ENCODE measurements at places on chromosomes 1 and 21.

DNA sequence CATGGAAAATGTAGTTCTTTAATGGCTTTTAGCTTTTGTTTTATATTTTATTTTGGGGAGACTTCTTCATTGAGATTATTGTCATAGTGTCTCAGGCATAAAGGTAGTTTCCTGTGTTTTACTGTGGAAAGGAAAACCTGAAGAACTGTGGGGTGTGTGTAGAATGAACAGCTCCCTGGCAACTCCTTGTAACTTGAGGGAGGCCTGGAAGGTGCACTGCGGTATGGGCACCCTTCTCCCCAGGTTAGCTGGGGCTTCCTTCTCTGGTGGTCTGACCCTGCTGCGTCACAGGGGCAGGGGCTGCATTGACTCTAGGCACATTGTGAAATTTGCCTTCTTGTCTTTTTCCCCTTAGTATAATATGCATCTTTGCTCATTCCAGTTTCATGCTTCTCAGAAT is 1.7 kb downstream of the ATP1B1 start:
- DNase-seq, result no peak

DNA sequence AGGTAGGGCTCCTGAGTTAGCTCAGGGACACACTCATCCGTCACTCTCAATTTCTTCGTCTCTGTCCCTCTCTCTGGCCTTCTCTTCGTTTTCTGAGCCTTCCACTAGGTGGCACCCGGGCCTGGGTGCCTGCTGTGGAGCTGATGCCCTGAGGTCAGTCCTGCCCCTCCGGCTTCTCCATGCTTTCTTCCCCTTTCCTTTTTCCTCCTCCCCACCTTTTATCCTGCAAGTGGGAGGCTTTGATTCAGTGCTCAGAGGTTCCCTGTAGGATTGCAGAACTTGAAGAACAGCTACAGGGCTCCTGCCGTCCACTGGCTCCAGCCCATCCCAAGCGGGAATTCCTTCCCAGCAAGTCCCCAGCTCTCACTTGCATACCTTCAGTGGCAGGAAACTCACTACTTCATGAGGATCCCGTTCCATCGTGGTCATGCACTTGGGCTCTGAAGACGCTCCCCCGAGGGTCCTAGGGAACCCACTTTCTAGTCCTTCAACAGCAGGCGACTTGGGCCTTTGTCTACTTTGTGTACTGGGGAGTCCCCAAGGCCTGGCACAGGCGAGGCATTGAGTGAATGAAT is 45.6 kb downstream of the SRRM1 start:
- peak; percentile 57 for DNase-seq

DNA sequence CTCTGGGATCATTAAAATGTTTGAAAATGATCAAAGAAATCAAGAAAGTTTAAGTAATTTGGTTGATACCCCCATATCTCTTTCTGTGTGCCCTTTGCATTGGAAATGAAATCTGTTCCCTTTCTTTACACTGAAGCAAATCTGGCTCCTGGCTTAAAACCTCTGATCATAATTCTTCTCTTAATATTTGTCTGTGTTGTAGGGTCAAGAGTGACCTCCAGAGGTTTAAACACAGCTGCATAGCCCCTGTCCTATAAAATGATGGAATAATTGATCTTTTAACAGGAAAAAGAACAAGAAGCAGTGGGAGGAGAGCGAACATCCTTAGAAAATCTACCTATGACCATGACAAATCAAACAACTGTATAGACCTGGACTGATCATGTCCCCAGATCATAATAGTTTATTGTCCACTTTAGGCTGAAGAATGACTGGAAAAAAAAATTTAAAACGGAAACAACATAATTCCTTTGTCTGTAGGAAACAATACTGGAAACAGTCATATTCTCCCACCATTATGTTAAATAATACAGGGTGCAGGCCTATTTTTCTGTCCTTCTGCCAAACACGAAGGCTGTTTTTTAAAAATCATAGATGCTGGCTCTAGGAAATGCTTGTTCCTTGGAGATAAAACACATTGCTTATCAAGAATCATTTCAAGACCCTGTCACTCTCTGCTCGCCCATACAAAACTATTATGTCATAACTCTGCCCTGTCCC is 184.3 kb downstream of the NEGR1 start:
- DNase-seq, result no peak

DNA sequence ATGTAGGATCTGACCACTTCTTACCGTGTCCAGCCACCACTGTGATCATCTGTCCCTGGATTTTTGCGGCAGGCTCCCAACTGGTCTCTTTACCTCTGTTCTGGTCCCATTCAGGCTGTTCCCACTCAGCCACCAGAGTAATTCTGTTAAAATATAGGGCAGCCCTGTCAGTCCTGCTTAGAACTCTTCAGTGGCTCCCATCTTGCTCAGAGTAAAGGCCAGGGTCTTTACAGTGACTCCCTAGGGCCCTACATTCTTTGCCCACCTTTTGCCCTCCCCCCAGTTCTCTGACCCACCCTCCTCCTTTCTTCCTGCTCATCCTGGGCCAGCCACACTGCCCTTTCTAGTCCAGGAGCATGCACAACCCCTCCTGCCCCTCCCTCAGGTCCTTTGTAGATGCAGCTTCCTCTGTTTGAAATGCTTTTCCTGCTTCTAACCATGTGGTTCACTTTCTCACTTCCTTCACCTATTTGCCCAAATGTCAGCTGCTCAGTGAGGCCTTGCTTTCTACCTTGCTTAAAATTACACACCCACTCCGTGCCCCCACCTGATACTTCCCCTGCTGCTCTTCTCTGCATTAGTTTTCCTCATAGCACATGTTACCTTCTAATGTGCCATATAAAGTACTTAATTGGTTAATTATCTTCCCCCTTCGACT is 7.8 kb downstream of the UBIAD1 start:
- no peak for DNase-seq

- DNase-seq, result no peak
These were observed 11.2 kb upstream of the VWA5B1 start for GRCh38 chr1:20279509-20279908.

GRCh38 chr1:11790101-11790879 is 15.5 kb downstream of the MTHFR start:
- no peak for DNase-seq

DNA sequence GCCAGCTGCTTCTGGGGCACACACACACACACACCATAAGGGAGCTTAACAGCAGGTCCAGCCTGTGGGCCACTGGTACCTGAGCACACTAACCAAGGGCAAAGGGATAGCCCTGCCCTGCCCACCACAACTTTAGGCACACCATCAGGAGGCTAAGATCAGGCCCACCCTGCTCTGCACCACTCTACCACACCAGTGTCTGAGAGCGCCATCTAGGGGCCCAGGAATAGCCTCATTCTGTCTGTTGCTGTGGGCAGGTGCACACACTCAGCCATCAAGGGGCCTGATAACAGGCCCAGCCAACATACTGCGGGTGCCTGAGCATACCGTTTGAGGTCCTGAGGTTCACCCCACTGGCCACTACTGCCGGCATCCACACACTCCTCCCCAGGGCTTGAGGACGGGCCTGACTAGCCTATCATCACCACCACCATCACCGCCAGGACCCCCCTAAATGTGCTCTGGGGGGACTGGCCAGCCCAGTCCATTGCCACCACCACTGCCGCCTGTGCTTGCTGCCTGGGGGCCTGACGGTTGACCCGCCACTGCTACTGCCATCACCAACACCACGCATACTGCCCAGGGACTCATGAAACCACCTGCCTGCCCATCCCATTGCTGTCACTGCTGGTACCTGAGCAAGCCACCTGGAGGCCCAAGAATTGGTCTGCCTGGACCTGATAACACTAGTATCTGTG is 31.3 kb downstream of the NSL1 start:
- peak; percentile 53 for DNase-seq

GRCh38 chr1:32861904-32862695 is 8.6 kb downstream of the FNDC5 start:
- no peak for DNase-seq

- DNase-seq, result no peak
These were observed 9.1 kb upstream of the FOXE3 start for GRCh38 chr1:47406966-47407365.

DNA sequence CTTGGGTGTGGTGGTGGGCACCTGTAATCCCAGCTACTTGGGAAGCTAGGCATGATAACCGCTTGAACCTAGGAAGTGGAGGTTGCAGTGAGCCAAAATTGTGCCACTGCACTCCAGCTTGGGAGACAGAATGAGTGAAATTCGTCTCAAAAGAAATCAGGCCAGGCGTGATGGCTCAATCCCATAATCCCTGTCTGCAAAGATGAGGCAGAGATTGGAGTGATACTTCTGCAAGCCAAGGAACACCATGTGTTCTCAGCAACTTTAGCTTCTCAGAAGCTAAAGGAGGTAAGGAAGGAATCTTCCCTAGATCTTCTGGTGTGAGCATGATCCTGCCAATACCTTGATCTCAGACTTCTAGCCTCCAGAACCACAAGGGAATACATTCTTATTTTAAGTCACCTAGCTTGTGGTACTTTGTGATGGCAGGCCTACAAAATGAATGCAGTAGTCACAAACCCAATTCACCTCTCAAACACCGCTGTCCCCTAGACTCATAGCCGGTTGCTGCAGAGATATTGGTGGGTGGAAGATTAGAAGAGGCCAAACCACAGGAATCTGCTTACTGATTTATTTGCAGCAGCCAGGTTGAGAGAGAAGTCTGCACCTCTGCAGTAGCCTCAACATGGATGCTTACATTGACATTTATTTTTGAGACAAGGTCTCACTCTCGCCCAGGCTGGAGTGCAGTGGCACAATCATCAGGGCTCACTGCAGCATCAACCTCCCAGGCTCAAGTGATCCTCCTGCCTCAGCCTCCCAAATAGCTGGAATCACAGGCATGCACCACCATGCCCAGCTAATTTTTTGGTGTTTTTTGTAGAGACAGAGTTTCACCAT is 18.6 kb downstream of the L1TD1 start:
- no peak for DNase-seq

- no peak for DNase-seq
These were observed 31.4 kb upstream of the PKP1 start for GRCh38 chr1:201251851-201252430.

GRCh38 chr1:107076841-107077240 is 20.4 kb downstream of the PRMT6 start:
- DNase-seq, result no peak

GRCh38 chr1:33094971-33095604 is 14.1 kb downstream of the AZIN2 start:
- no peak for DNase-seq

DNA sequence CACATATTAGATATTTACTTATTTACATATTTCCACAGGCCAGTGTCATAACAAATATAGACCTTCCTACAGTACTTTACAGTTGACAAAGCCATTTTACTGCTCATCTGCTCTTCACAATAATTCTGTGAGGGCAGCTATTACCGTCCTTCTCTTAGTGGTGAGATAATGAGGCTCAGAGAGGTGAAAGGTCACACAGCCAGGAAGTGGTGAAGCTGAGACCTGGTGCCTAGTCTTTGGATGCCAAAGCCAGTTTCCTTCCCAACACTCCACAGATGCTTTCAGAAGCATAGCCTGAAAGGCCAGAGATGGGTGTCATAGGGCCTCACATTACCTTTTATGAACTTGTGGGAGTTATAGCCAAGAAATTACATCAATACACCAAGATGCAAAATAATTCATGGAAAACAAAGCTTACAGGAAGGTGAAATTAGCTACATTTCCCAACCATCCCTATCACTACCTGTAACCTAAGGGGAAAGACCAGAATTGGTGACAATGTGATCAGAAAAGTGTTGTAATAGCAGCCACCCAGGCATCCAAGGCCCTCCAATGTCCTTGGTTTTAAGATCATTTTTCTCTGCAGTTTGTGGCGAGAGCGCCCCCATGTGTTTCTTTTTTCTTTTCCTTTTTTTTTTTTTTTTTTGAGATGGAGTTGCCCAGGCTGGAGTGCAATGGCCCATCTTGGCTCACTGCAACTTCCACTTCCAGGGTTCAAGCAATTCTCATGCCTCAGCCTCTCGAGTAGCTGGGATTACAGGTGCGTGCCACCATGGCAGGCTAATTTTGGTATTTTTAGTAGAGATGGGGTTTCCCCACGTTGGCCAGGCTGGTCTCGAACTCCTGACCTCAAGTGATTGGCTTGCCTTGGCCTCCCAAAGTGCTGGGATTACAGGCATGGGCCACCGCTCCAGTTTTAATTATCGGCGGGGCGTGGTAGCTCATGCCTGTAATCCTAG is 26.5 kb upstream of the RPL11 start:
- peak; percentile 10 for DNase-seq

GRCh38 chr1:9128166-9128519 is 759 bp downstream of the GPR157 start:
- no peak for DNase-seq

DNA sequence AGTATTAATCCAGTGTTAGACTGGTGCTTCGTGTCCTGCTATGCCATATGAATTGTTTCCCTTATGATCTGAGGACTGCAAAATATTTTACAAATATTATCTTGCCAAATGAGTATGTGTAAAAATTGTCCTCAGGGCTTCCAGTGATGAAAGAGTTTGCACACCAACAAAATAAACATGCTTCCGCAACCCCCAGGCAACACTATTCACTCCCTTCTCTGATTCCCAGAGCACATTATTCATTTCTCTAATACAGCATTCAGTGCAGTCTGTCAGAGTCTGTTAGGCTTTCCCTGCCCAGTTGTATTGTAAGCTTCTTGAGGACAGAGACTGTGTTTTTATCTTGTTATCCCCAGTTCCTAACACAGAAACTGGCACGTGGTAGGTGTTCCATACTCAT is 409.9 kb upstream of the C1orf87 start:
- no peak for DNase-seq

- no peak for DNase-seq
These were observed 37.3 kb downstream of the CDC42 start for GRCh38 chr1:22089787-22090186.

GRCh38 chr1:201359031-201359872 is 18.2 kb downstream of the TNNT2 start:
- DNase-seq, result no peak

- no peak for DNase-seq
These were observed 227.0 kb downstream of the DNM3 start for GRCh38 chr1:172068334-172068733.

- DNase-seq, result no peak
These were observed 147.5 kb downstream of the PTPRU start for GRCh38 chr1:29383746-29384371.

GRCh38 chr21:22120616-22121266 is 1122.5 kb downstream of the NCAM2 start:
- no peak for DNase-seq

DNA sequence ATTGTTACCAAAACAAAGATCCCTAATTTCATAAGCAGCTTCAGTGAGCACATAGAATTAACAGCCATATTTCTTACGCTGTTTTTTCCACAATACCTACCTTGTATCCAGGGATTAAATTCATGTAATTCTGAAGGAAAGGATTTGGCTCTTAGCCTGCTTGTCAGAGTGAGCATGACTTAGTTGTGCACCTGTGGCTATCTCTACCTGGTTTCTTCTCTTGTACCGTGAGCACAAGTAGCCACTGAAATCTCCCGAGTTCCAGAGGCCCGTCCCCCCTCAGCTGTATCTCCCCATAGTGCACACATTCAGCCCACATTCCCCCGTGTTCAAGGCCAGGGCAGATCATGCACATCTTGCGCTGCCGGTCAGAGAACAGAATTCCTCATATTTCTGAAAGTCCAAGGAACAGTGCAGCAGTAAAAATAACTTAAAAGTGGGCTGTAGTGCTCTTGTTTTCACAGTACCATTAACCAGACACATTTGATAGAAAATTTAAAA is 2.3 kb downstream of the TENT5C start:
- DNase-seq, result no peak
